ENCODE measurements at places on chromosomes 3 and 15.

- peak; percentile 38 for DNase-seq
Measured at GRCh38 chr3:9727041-9727595, 4.4 kb upstream of the BRPF1 start.

GRCh38 chr3:23112491-23112890 lies 90.6 kb upstream of the UBE2E2 start:
- no peak for DNase-seq

- DNase-seq: no peak
Measured at GRCh38 chr3:146539315-146539714, 5.1 kb downstream of the PLSCR1 start.

DNA sequence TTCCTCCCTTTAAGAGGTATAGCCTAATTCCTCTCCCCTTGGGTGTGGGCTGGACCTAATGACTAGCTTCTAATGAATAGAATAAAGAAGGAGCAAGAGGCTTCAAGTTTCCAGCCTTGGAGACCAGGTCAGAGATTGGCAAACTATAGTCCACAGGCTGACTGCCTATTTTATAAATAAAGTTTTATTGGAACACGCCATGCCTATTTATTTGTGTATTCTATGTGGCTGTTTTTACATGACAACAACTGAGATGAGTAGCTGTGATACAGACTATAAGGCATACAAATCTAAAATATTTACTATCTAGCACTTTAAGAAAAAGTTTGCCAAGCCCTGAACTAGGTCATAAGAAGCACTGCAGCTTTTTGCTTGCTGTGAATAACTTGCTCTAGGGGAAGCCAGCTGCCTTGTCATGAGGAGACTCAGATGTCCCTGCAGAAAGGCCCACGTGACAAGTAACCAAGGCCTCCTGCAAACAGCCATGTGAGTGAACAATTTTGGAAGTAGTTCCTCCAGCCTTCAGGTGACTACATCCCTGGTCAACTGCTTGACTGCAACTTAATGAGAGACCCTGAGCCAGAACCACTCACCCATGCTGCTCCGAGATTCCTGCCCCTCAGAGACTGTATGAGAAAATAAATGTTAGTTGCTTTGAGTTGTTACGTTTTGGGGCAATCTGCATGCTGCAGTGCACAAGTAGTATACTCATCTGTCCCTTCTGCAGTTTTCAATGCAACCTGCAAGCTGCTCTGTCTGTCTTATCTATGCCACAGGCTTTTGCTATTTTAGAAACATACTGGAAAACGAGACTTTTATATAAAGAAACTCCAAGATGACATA lies 21.1 kb upstream of the MAP3K13 start:
- no peak for DNase-seq

DNA sequence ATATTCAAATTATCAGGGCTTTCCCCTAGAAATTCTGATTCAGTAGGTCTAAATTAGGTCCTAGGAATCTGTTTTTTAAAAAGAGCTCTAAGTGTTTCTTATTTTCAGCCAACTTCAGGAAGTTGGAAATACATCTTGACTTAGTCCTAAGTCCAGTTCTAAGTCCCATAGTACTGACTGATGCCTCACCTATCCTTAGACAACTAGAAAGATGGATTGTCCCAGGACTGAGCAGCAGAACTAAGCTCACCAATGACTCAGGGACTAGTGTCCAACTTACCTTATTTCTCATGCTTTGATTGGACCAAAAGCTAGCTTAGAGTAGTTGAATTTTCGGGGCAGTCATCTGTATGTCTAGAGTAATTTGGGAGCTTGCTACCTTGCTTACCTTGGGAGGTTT lies 26.2 kb upstream of the C3orf38 start:
- no peak for DNase-seq

- peak; percentile 45 for DNase-seq
Measured at GRCh38 chr15:24954783-24955530, at the start of the genes SNRPN and SNURF. Gene SNRPN (plus strand): TSS chr15:24954987. CDS start chr15:24974454, 19,467 bp downstream. Gene SNURF (plus strand): TSS chr15:24954987. CDS start chr15:24955049, 62 bp downstream.

- DNase-seq: no peak
Measured at GRCh38 chr3:16102905-16103364, 71.5 kb upstream of the GALNT15 start.

- no peak for DNase-seq
Measured at GRCh38 chr3:17799312-17799711, 56.9 kb upstream of the TBC1D5 start.

- DNase-seq: no peak
Measured at GRCh38 chr3:44939581-44940036, 36.4 kb downstream of the ZDHHC3 start.

GRCh38 chr3:134317106-134317947 lies 56.9 kb downstream of the AMOTL2 start:
- no peak for DNase-seq

- DNase-seq: no peak
Measured at GRCh38 chr3:116265320-116265695, 180.0 kb downstream of the LSAMP start.
